ENCODE measurements at places on chromosomes 6 and 20.

GRCh38 chr6:136921936-136922684 is at the start of gene SLC35D3:
TSS of gene SLC35D3 (plus strand) at chr6:136922301. CDS start at chr6:136922429, 128 bp downstream.
- DNase-seq: peak; percentile 59

GRCh38 chr6:12012558-12013306 is 620 bp downstream of the HIVEP1 start:
- peak; percentile 70 for DNase-seq

- DNase-seq: no peak
Observed at GRCh38 chr6:125323376-125323775, 21.6 kb upstream of the HDDC2 start.

- no peak for DNase-seq
Observed at GRCh38 chr6:152241013-152241766, 396.0 kb downstream of the SYNE1 start.

GRCh38 chr20:56487216-56487615 is 18.8 kb downstream of the RTF2 start:
- DNase-seq: no peak

DNA sequence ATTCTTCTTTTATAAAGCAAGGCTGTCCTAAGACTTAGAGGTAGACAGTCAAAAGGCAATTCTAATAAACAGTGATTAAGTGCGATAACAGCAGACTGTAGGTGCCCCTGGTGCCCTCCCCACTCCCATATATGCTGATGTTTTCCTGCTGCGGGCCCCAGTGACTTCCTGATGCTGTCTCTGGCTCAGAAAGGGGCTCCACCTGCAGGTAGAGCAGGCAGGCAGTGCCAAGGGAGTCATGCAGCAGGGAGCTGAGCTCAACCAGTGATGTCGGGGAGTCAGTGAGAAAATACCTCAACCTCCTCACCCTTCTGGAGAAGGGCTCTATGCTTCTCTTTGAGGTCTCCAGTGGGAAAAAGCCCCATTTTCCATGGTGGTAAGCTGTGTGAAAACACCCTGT is 126.7 kb upstream of the SSTR4 start:
- DNase-seq: no peak

DNA sequence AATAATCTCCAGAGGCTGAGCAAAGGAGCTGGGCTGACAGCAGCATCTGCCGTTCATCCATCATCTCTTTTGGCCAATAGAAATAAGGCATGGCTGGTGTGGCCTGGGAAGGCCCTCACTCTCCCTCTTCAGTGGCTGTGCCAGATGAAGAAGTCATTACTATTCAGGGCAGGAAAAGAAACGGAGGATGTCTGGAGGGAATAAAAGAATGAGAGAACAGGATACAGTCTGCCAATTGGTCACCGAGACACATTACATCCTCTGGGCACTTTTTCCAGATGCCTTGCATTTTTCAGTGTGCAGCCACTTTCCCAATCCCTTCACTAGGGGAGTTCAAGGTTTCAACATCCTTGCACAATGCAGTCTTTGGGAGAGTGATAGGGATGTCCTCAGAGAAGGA is 32.2 kb upstream of the VGLL2 start:
- no peak for DNase-seq

GRCh38 chr20:37803438-37804307 is 99.3 kb upstream of the VSTM2L start:
- no peak for DNase-seq

DNA sequence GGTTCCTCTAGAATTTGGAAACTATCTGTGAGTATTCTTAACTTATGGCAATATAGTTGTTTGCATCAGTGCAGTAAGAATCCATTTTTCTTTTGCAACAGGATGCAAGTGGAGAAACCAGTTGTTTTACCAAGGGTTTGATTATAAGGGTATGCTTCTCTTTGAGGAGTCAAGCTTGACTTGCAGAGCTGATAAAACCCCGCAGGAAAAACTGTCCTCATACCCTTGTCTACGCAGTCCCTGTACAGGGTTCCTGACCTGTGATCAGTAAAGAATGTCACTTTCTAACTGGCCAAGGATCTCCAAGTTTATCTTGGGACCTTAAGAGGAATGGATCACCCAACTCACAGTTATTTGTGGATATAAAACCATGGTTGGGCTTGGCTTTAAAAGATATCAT is 161.1 kb upstream of the OLIG3 start:
- DNase-seq: no peak

DNA sequence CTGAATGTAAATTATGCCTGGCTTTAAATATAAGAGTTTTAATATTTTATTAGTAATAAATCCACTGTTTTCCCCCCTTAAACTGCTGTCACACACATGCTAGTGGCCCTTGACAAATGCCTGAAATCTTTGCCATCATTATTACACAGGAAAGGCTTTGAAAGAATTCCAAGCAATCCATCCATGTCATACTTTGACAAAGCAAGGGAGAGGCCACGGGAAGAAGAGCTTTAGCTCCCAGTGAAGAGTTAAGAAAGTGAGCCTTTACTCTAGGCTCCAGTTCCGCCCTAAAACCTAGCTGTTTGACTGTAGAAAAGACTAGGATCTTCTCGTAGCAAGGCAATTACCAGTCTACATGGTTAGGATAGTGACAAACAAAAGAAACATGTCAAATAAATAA is 147.9 kb downstream of the GMDS start:
- no peak for DNase-seq

GRCh38 chr6:111750753-111751673 is 122.2 kb downstream of the FYN start:
- DNase-seq: no peak

DNA sequence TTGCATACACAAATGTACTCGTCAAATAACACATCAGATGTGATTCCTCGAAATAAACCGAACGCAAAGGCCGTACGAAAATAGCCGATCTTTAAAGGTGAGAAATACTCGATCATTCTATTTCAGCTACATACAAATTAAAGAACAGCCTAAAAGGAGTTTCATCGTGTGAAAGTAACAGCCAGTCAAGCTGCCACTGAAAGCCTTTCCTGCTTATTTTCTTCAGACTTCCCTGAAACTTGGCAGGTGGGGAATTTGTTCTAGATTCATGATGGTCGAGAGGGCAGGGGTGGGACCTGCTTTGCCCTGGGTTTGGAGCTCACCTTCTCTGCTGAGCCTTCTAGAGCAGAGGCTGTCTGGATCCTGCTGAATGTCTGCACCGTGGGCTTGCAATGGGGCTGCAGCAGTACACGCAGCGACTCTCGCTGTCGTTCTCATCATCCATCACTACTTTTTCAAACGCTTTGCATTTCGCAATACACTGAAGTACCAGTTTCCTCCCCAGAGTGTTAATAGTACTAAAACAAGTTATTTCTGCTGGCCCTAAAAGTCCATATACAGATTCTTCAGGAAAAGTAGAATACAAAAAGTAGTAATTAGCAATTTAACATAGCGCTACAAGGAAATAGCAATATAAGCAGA is 16.2 kb downstream of the FOXC1 start:
- DNase-seq: no peak

GRCh38 chr6:37024656-37025337 is 19.3 kb downstream of the FGD2 start:
- peak; percentile 36 for DNase-seq

- no peak for DNase-seq
Observed at GRCh38 chr6:142395768-142396231, 94.0 kb downstream of the ADGRG6 start.

DNA sequence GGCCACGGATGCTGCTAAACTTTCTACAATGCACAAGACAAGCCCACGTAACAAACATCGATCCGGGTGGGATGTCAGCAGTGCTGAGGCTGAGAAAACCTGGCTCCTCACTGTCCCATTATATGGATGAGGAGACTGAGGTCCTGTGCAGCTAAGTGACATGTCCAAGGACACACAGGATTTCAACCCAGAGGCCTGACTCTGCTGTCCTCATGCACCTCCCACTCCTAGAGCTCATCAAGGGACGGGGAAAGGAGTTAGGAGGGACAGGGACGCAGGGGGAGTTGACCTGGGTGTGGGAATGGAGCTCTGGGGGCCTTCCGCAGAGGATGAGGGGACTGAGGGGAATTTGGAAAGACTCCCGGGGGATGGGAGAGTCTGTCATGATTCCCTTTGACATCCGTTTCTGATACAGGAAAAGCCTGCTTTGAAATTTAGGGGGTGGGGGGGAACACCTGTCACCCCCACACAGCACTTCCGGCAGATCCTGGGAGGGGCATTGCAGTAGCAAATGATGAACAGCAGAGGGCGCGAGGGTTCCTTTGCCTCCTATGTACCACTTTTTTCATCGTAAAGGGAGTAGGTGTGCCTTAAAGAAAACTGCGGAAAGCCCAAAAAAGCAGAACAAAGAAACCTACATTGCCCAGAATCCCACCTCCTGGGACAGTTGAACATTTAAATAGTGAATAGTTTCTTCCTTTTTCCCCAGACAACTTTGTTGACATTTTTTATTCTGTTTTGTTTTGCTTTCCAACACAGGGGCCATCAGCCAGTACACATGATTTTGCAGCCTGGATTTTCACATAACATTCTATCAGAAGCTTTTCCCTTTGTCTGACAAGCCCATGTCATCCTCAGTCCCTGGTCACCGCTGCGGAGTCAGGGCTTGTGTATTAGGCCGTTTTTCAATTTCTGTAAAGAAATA is 48.6 kb downstream of the SLC2A10 start:
- peak; percentile 66 for DNase-seq

GRCh38 chr20:38342216-38342615 is 4.1 kb upstream of the LBP start:
- DNase-seq: no peak

- DNase-seq: peak; percentile 63
Observed at GRCh38 chr6:148760568-148761526, 14.0 kb downstream of the UST start.

DNA sequence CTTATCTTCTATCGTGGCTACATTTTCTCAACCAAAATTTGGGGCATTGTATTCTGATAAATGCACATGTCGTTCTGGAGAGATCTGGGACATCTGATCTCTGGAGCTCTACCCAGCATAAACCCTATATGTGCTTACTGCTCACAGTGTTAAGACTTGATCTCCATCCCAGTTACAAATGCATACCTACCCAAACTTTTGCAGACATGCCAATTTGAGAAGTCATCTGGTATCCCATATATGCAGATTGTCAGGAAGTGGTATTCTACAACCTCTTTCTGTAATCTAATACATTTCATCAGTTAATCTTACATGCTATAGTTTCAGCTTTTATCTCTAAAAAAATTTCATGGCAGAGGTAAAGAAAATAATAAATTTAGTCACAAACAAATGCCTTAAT is 11.2 kb downstream of the BAG2 start:
- DNase-seq: no peak

GRCh38 chr6:126172131-126172530 is 167.8 kb upstream of the CENPW start:
- DNase-seq: no peak

DNA sequence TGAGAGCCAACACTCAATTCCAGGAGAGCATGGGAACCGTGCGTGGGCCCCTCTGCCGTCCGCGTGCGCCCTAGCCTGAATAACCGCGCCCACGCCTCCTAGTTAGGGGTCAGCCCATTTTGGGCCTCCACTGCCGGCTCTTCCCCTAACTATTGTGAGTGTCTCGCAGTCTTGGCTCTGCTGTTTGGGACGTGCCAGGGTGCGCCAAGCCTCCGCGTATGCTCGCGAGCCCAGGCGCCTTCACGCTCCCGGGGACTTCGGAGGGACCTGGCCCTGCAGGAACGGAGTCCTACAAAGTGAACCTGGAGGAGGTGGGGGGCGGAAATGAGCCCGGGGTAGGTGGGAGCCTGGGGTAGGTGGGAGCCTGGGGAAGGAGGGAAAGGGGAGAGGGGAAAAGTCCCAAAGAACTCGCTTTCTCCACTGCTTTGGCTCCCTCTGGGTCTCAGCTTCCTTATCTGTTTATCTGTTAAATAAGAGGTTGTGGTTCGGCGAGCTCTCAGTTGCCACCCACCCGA is 873 bp upstream of the GCM2 start:
- no peak for DNase-seq

GRCh38 chr6:52499681-52500236 is 77.1 kb downstream of the TRAM2 start:
- DNase-seq: no peak

DNA sequence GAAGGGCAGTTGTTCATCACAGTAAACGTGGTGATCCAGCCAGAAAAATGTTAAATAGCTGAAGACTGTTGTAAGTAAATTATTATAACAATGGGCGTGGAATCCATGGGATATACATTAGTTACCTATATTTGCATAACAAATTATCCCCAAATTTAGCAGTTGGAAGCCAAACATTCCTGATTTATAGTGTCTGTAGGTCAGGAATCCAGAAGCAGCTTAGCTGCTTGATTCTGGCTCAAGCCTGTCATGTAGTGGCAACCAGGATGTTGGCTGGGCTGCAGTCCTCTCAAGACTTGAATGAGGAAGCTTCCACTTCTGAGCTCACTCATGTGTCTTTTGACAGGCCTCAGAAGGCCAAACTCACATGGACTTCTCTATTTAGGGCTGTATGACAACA is 6.9 kb upstream of the ADGRB3 start:
- no peak for DNase-seq

- DNase-seq: peak; percentile 45
Observed at GRCh38 chr20:7742479-7742878, 197.8 kb downstream of the HAO1 start.

DNA sequence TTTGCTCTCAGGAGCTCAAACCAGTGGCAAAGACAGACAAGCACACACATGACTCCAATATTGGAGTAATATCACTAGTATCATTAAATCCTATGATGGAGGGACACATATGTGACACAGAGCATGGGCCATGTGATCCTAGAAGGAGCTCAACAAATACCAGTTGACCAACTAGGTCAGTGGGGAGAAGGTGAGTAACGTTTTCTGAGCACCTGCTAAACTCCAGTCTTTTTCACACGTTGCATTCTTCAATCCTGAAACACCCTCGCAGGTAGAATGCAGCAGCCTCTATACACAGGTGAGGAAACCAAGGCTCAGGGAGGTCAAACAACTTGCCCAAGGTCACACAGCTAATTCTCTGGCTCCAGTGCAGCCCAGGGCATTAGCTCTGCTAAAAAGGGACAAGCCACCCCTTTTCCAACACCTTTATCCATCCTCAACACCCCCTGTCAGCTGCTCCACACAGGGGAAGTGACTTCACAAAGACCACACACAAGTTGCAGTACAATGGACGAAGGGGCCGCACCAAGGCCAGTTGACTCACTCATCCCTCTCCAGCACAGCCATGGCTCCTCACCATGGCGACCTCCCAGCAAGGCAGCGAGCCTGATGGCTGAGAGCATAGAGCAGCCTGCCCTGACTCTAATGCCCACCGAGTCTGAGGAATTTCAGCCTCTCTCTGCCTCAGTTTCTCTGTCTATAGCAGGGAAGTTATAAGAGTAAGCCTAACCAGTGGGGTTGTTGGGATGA is 4.4 kb downstream of the CAPN11 start:
- DNase-seq: no peak

DNA sequence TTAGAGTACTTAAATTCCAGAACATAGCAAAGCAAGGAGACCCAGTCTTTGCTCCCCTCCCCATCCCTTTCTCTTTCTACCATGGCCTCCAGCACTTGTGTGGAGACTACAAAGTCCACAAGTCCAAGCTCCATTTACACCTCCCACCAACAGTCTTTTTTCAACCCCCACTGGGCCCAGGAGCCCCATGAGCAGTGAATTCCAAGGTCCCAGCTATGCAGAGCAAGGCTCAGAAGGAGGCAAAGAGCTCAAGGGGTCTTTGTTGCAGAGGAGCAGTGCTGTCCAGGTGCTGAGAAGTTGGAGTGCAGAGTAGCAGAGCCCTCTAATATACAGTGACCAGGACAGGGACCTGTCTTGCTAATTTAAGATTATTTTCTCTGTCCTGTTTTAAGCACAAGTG is 9.0 kb downstream of the PAK5 start:
- no peak for DNase-seq

GRCh38 chr20:60144974-60145527 is 186.8 kb downstream of the CDH26 start:
- no peak for DNase-seq

GRCh38 chr6:80211286-80211685 is 104.8 kb downstream of the BCKDHB start:
- no peak for DNase-seq

GRCh38 chr20:50594231-50594590 is 84.0 kb downstream of the PTPN1 start:
- DNase-seq: no peak
